Trophoblast cell (in vitro differentiated cells and primary cell): ENCODE measurements at places on chromosomes 11 and 22.

GRCh38 chr11:27028561-27028965, 12.1 kb upstream of the BBOX1 start:
- no peak for DNase-seq

DNA sequence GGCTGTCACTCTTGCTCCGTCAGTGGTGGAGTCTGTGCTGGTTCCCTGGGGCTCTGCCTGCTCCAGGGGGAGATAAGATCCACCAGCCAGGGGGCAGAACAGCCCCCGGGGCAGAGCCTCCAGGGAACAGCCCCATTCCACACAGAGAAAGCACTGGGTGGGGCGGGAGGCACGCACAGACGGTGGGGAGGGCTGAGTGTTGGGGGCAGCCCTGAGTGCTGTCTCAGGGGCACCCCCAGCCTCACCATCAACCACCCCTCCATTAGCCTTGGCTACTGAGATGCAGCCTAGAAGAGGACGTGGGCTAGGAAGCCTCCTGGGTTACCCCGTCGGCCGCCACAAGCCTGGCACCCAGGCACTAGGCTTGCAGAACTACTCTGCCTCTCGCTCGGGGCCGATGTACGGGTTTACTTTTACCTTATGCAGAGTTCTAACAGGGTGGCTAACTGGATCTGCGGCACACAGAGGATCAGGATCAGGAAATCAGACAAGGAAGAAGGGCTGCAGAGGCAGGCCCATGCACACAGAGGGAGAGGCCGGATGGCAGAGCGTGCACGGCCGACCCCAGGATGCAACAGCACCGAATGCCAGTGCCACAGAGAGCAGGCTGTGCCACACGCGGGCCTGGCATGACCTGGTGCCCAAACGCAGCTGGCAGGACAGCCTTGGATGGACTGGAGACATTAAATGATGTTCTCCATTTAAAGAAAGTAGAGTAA, 140.5 kb downstream of the CTTN start:
- peak; percentile 91 for DNase-seq

DNA sequence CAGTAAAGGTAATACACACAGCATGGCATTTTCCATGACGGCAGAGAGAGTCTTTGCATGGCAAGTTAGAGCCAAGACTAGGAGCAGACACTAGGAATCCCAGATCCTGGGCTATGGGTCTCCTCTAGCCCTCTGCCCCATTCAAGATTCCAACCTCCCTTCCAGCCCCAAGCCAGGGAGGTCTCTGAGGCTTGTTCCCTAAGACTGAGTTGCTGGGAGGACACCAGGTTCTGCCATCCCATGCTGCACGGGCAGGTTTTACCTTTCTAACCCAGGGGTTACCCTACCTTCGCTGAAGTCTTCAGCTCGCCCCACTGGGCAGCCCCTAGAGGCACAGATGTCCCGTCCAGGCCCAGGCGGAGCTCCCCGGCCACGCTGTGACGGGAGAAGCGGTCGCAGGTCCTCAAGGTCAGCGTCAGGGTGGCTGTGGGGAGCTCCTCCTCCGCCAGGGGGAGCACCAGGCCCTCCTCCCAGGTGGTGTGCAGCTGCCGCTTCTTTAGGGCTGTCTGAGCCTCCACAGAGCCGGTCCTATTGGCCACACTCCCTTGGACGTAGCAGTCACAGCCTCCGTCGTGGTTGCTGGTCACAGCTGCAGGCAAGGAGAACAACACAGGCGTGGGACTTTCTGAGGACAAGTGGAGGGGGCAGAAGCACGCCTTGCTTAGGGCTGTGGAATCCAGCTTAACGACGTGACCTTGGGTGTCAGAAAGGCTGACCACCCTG, 33.8 kb downstream of the SYT13 start:
- peak; percentile 74 for DNase-seq

GRCh38 chr22:27195094-27195493, 537.7 kb downstream of the MIAT start:
- DNase-seq: no peak

GRCh38 chr11:60389279-60389910, 6.9 kb upstream of the MS4A14 start:
- no peak for DNase-seq
